ENCODE measurements at places on chromosomes 12 and 14. TPM values are rescaled to one million over a fixed set of nuclear protein-coding genes. Genes with fewer than 3 reads are reported as not detected.

The SYNDIG1L gene
- not detected for total RNA-seq

The ARG2 gene
- total RNA-seq, result 4.9 TPM

The LHX5 gene
- total RNA-seq, result not detected

The SDSL gene
- total RNA-seq, result 7.7 TPM

The CLEC2D gene
- 3.4 TPM for total RNA-seq

The KRT78 gene
- total RNA-seq, result 0.21 TPM

- H3K36me3 ChIP-seq, result peaks cover 33% of the 10 kb centered on the region
- H3K4me1 ChIP-seq, result no peaks in the 10 kb centered on the region
- no peak for DNase-seq
- no peak overlapping the region for H3K4me3 ChIP-seq
- H3K27me3 ChIP-seq, result no peaks in the 10 kb centered on the region
These were observed 61.1 kb downstream of the COCH start for GRCh38 chr14:30935445-30935844.

GRCh38 chr12:15580431-15580830 lies 208.8 kb downstream of the EPS8 start:
- H3K27me3 ChIP-seq, result no peaks in the 10 kb centered on the region
- H3K4me3 ChIP-seq, result no peak overlapping the region
- H3K4me1 ChIP-seq, result no peaks in the 10 kb centered on the region
- no peak for DNase-seq
- no peak overlapping the region for H3K27ac ChIP-seq

DNA sequence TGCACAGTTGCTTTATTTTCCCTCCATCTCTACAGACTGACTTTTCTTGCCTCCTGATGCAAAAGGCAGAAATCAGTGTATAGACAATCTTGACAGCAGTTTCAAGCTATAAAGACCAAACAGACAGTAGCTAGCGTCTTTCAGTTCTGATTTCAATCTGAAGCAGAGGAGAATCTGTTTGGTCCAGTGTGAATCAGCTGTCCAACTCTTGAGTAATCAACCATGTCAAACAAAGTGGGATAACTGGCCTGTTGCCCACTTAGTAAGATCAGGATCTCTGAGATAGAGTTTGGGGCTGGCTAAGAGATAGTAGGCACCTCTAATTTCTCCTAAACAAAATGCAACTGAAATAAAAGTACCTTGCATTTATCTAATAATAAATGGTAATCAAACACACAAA lies 797.4 kb upstream of the FBXO33 start:
- no peak overlapping the region for H3K27ac ChIP-seq
- no peaks in the 10 kb centered on the region for H3K27me3 ChIP-seq
- no peak overlapping the region for H3K4me3 ChIP-seq
- H3K36me3 ChIP-seq, result no peaks in the 10 kb centered on the region

- DNase-seq, result no peak
- no peaks in the 10 kb centered on the region for H3K27me3 ChIP-seq
- H3K4me3 ChIP-seq, result no peak overlapping the region
- no peaks in the 10 kb centered on the region for H3K36me3 ChIP-seq
- H3K4me1 ChIP-seq, result peaks cover 4% of the 10 kb centered on the region
- no peak overlapping the region for H3K27ac ChIP-seq
These were observed 103.7 kb downstream of the ERC1 start for GRCh38 chr12:1094714-1095113.

DNA sequence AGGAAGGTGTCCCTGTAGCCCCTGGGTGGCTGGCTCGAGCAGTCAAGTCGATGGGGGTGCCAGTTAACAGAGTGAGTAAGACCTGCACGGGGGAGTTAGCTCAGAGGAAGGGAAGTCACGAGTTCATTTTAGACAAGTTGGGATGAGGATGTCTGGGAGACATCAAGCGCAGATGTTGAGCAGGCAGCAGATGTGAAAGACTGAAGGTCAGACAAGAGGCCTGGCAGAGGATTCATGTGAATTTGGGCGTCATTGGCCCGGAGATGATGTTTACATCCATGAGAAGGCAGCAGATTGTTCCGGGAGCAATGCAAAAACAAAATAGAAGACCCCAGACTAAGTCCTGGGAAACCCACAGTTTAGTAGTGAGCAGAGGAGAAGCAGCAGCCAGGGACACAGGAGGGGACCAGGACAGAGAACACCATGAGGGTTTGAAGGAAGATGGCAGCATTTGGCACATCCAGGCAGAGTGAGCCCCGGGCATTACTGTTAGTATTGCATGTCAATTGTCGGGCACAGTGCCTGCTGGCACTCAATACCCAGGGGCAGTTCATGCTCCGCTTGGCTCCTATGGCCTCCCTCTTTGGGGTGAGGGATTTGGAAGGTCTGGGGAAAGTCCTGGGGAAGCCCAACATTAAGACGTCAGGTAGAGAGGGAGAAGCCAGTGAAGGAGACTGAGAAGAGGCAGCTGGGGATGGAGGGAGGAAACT lies 15.1 kb downstream of the LTBP2 start:
- H3K4me3 ChIP-seq, result no peak overlapping the region
- no peaks in the 10 kb centered on the region for H3K27me3 ChIP-seq
- no peak overlapping the region for H3K27ac ChIP-seq
- peaks cover 7% of the 10 kb centered on the region for H3K4me1 ChIP-seq
- H3K36me3 ChIP-seq, result no peaks in the 10 kb centered on the region
- DNase-seq, result no peak

DNA sequence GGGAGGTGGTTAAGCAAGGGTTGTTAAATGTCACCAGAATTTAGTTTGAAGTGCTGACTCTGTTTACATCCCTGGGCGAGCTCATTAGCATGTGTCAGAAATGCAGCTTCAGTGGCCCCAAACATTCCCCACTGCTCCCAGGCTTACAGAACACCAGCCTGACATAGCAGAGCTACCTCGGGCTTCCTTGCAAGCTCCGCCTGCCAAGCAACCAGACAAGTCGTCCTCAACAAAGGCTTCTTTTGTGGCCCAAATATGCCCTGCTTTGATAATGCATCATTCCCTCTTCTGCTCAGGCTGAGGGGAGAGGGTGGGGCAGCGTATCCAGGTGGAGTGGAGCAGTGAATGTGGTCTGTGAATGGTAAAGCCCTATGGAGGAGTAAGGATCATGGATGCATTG lies 28.0 kb downstream of the ERH start:
- H3K4me1 ChIP-seq, result no peaks in the 10 kb centered on the region
- DNase-seq, result no peak
- no peak overlapping the region for H3K27ac ChIP-seq
- no peak overlapping the region for H3K4me3 ChIP-seq

DNA sequence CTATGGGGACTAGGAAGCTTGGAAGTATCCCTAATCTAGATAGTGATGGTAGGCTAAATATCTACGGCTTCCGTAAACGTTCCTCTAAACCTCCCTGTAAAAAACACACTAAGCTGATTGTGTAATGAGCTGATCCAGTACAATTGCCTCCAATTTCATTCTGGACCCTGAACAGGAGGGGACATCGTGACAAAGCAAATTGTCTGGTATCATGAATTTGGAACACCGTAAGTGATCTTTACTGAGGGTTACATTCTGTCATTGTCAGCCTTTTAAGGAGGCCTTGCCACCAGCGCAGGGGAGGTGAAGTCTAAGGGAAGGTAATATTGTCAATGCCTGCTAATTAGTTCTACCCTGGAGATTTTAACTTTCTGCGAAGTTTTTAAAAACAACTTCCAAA lies 487 bp upstream of the MGST1 start:
- H3K4me3 ChIP-seq, result no peak overlapping the region
- DNase-seq, result no peak
- H3K27ac ChIP-seq, result no peak overlapping the region
- no peaks in the 10 kb centered on the region for H3K4me1 ChIP-seq
- no peaks in the 10 kb centered on the region for H3K27me3 ChIP-seq

- no peak for DNase-seq
- no peak overlapping the region for H3K27ac ChIP-seq
- no peak overlapping the region for H3K4me3 ChIP-seq
- no peaks in the 10 kb centered on the region for H3K27me3 ChIP-seq
- H3K4me1 ChIP-seq, result peaks cover 26% of the 10 kb centered on the region
These were observed 90.1 kb downstream of the NCOR2 start for GRCh38 chr12:124477107-124477915.

- peaks cover 8% of the 10 kb centered on the region for H3K4me1 ChIP-seq
- H3K27ac ChIP-seq, result no peak overlapping the region
- H3K27me3 ChIP-seq, result peaks cover 36% of the 10 kb centered on the region
These were observed 129.0 kb upstream of the HMGA2 start for GRCh38 chr12:65695113-65695865.

Measured in SJSA1 (cell line).